ENCODE measurements at places on chromosomes 3 and 15.

DNA sequence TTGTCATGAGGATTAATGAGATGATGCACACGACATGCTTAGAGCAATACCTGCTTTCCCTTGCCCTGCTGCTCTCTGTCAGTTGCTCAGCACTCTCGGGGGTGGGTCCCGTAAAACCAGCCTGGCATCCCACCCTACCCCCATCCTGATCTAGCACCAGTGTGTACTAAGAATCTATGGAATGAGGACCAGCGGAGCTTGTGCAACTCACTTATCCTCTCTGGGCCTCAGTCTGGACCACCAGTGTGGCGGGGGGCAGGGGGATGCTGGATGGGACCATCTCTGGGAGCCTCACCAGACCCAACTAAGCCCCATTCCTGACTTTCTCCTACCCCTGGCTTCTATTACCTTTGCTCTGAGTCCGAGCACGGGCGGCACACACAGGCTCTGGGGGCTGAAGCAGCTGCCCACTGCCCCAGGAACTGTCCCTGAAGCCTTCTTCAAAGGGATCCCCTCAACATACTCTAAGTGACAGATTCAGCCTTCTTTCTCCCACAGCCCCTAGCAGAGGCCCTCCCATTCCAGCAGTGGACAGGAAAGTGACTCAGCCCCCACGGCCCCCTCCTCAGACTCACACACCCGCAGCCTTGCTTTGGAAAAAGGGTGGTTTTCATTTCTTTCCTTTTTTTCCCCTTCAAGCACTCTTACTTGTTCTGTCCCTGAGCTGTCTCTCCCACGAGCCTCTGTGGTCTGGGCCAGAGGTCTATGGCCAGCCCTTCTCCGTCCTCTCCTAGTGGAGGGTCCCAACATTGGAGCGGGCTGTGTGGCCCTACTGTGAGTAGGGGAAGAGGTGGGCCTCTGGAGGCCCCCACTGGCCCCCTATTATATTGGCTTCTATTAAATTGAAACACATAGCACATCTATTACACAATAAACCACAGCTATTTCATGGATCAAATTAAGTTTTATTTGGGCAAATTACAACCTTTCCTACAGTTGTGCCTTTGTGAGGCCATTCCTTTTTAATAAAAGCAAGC lies 100.3 kb downstream of the SMAD6 start:
- DNase-seq: no peak

GRCh38 chr3:133853063-133853924 lies 42.4 kb downstream of the RAB6B start:
- no peak for DNase-seq

- no peak for DNase-seq
Measured at GRCh38 chr3:134345202-134345601, 29.0 kb downstream of the AMOTL2 start.

DNA sequence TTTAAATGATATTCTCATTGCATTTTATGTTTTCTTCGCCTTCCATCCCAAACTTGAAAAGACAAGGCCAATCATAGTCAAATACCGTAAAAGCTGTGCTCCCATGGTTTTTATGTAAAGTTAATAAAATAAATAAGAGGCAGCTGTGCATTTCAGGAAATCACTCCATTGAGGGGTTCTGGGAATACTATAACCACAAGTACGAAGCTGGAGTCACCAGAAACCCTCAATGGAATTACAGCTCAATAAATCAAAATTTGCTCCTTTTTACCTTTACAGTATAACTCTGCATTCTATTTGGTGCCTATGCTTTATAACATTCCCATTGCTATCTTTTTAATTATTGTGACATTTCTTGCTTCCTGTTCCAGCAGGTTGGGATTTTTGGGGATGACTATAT lies 77.2 kb downstream of the C3orf38 start:
- no peak for DNase-seq

GRCh38 chr3:197186887-197187588 lies 111.4 kb downstream of the DLG1 start:
- no peak for DNase-seq

DNA sequence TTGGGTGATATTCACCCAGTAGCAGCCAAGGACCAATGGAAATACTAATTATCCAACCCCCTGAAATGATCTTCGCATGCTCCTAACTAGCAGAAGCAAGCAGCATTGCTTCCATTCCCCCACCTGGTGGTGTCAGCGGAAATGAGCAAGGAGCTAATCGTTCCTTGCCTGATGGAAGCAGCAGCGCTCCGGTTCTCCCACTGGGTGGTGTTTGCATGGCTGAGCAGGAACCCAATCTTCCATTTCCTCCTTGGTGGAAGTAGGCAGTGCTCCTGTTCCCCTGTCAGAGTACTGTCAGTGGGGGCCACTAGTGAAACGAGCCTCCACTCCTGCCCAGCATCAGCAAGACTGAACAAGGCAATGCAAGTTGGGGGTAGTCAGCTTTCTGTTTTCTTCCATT lies 311.5 kb downstream of the CACNA2D3 start:
- no peak for DNase-seq

Measured in stimulated activated CD4-positive, alpha-beta T cell treated with anti-CD3 and anti-CD28 coated beads, Interleukin-1b, Interleukin-23, amount 100 ng/mL, for 48 hours (primary cell).